Smooth muscle cell of the brain vasculature (primary cell): ENCODE measurements at places on chromosomes 7 and 10.

GRCh38 chr10:120606051-120606764 lies 149.2 kb downstream of the PLPP4 start:
- DNase-seq: no peak

GRCh38 chr7:101923602-101923985 lies 106.2 kb downstream of the CUX1 start:
- no peak for DNase-seq

- no peak for DNase-seq
These were observed 104.4 kb upstream of the MACROH2A2 start for GRCh38 chr10:69948261-69948660.

GRCh38 chr10:55283031-55283430 lies 482.0 kb upstream of the PCDH15 start:
- no peak for DNase-seq

GRCh38 chr10:79898597-79899325 lies 50.1 kb downstream of the SFTPD start:
- DNase-seq: no peak

GRCh38 chr7:145584401-145584800 lies 532.2 kb upstream of the CNTNAP2 start:
- no peak for DNase-seq

DNA sequence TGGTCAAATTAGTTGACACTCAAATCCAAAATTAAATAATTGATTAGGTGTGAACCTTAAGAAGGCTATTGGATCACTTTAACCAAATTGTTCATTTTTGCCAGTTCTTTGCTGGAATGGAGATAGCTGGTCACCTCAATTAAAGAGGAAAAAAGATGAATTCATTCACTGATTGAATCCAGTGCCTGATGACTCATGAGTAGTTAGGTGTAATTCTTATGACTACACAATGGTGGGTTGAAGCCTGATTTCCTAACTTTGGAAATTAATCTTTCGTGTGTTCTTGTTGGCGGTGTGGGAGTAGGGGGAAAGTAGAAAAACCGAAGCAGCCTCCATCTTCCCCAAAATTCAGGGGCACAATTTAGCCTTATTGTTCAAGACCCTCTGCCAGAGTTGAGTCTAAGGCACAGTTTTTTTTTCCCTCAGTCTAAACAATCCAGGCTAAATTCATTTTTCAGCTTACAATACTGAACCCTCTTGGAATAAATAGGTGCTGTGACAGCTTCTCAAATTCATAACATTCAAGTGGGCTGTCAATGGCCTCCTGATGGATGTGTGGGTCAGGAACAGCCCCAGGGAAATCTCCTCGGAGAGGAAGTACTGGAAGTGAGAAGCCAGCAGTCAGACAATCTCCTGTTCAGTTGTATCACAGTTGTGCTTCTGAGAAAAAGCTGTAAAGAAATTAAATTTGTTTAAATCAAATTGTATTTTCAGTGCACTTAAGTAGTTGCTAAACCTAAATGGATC lies 356.6 kb downstream of the BBS9 start:
- no peak for DNase-seq

GRCh38 chr10:104043854-104044253 lies 41.8 kb downstream of the COL17A1 start:
- no peak for DNase-seq

DNA sequence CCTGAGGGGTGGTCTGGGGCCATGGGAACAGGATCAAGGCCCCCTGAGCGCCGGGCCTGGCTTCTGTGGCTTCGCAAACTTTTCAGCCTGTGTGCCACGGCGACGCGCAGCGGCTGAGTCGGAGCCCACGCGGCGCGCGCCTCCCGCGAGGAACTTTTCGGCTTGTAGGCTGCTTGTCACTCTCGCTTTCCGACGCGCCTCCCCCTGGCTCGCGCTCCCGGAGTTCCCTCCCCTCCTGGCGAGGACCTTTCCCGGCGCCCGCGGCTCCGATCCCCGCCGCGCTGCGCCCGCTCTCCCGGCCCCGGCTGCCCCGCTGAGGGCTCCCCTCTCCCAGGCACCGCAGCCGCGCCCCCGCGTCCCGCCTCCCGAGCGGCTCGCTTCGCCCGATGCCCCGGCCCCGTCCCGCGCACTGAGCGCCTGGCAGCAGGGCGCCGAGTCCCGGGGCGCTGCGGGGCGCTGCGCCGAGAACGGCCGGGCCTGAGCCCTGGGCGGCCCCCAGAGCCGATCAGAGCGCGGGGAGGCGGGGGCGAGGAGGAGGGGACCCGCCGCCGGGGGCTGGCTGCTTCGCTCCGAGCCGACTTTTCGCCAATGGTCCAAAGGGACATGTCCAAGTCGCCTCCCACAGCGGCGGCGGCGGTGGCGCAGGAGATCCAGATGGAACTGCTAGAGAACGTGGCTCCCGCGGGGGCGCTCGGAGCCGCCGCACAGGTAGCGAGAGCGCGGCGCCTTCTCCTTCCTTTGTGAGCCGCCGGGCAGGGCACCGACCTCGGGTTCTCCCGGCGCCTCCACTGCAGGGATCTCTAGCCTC lies at the start of gene CACNB2:
TSS of gene CACNB2 (plus strand) at position 276 of the 808 bp plus-strand sequence.
- DNase-seq: no peak

DNA sequence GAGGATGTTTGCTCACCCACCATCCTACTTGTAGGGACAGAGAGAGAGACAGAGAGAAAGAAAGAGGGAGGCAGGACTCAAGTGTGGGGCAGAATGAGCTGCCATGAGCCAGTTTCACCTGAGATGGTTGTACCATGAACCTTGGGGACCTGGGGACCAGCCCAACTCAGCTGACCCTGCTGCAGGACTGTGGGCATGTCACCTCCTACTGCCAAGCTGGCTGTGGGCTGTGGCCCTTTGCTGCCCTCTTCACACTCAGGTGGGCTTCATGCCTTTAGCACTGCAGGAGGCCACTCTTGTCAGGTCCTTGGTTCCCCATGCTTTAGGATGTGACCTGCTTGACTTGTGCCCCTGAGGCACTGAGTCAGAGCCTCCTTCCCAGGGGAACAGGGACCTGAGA lies 108.2 kb upstream of the PCBD1 start:
- no peak for DNase-seq

DNA sequence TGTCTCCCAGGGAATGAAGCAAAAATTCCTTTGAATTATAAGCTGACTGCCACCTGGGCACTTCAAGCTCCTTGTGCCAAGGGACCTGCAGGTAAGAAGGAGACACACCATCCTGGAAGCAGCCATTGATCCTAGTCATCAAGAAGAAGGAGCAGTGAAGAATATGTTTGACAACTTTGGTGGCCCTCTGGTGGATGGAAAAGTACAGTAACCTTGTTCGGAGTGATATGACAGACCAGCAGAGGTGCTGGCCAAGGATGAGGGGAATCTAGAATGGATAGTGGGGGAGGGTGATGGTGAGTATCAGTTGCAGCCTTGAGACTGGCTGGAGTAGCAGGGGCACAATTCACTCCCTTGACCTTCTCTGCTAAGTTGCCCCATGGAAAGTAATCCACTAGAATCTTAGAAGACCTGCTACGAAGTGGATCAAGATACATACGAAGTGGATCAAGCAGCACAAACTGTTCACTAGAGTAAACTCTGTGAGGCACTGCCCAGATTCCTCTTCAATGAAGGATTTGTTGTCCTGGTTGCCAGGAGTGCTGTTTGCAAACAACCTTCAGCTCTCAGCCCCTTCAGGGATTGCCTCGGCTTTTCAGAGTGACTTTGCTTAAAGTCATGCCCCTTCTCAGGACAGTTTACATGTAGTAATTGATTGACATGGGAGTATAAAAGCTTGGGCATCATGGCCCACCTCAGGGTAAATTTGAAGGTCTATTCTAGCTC lies 44.8 kb upstream of the ORC5 start:
- DNase-seq: no peak

GRCh38 chr10:29120216-29120615 lies 168.7 kb upstream of the LYZL1 start:
- no peak for DNase-seq

- no peak for DNase-seq
These were observed 285.2 kb downstream of the DNAJB6 start for GRCh38 chr7:157622000-157622399.

DNA sequence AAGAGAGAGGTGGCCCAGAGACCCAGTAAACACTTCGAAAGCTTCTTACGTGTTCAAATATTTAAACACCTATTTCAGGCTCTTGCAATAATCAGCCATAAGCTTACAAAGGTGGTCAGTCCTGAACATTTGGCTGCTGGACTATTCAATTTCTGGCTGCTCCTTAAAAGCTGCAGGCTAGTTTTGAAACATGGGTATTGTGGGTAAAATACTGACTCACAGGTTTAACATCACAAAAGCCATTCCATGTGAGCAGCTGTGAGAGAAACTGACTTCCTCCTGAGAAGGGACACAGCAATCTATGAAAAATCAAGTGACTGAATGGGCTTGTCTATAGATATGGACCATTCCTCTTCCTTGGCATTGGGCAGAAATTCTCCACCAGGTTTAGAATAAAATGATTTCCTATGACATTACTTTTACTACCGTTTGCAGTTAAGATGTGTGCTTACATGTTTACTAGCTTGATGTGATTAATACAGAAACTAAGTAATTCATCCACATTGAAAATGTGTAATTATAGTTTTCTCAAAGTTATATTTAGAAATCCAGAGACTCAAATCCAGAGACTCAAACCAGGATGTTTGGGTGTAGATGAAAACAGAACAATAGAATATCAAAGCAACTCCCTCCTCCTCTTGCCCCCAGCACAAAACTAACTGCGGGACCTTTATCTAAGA lies 252.3 kb downstream of the GATA3 start:
- DNase-seq: no peak

- no peak for DNase-seq
These were observed 444.2 kb upstream of the MKI67 start for GRCh38 chr10:128570319-128570995.

GRCh38 chr10:88117869-88118632 lies 254.6 kb downstream of the PTEN start:
- DNase-seq: no peak

- no peak for DNase-seq
These were observed 15.5 kb upstream of the DNAJC12 start for GRCh38 chr10:67853512-67853911.

DNA sequence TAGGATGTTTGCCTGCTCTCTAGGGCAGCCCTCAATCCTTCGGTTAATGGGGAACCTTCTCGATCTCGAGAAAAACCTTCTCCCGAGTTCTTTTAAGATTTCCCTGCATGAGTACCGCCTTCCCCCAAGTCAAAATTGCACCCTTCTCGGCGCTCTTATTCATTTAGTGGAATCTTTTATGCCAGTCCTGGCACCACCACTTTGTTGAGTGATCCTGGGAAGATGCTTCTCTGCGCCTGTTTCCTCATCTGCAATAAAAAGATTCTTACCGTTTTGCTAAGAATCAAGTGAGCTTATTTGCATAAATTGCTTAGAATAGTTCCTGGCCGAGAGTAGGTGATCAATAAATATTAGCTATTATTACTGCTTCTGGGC lies 697 bp downstream of the ARPC1A start:
- no peak for DNase-seq

GRCh38 chr10:728603-729002 lies 39.1 kb upstream of the DIP2C start:
- DNase-seq: no peak

GRCh38 chr10:43226441-43226840 lies 40.4 kb downstream of the RASGEF1A start:
- no peak for DNase-seq

DNA sequence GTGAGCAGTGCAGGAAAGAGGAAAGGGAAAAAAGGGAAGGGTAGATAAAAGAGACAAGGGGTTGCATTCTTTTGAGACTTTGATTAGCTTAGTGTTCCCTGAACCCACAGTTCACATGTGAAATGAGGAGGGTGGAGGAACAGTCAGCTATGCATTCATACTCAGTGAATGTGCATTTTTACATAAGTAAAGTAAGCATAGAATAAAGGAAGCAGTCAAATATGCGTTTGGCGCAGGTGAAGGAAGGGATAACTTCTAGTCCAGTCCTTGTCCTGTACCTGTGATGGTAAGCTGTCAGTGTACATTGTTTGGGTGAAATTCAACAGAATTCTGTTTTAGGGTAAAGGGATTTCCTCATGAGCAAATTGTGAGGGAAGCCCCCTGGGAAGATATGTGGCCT lies 28.1 kb downstream of the HK1 start:
- DNase-seq: no peak

DNA sequence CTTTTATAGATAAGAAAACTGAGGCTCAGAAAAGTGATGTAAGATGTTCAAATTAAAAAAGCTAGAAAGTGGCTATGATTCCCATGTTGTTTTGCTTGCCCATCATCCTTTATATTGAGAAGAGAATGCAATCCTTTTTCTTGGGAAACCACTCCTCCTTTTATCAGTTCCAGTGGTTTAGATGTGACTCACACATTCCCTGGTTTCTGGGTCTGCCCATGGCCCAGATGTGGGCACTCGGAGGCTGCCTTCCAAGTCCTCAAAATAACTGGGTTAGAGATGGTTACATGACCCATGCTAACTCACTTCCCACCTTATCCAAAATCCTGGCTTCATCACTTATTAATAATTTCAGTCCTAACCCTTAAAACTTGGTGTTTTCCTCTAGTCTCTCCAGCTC lies 550.0 kb downstream of the MDFIC start:
- no peak for DNase-seq

DNA sequence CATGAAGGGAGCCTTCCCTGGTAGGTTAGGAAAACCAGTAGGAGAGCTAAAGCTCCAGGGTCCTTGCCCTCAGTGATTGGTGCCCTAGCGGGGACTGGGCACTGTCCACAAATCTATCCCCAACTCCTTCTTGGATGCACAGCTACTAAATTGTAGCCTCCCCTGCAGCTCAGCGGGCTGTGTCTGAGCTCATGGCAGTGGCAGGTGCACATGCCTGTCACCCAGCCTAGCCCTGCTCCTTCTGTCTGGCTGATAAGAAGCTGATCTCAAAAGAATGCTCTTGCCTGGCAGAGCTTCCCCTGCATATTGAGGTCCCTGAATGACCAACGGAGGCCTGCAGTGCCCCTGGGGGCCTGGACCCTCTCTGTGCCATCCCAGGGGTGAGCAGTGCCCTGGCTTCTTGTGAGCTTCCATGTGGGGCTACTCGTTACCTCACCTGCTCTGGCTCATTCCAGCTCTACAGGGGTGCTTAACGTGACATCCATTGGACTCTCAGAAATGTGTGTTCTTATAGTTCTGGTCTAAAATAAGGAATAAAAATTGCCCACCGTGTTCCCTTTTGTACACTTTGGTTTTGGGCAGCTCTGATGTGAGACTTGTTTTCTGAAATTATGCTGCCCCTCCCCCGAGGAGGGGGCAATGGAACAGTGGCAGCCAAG lies 59.8 kb upstream of the ANTXRL start:
- DNase-seq: no peak

- no peak for DNase-seq
These were observed 983 bp downstream of the FZD8 start for GRCh38 chr10:35640951-35641675.

DNA sequence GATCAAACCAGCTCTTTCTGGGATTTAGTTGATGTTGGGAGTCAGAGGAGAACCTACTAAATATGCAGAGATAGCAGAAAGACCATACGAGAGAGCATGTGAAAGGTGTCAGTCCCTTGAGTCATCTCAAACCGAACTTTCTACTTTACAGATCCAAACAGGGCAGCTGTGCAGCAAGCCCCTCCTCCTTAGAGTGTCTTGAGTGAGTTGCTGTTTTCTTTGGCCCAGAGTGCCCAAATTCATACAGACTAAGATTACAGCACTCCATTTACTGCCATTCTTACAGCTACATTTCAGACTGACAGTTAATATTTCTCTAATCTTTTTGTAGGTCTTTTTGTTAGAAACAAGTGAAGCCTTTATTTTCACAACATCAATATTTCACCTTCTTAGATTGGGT lies 53.4 kb downstream of the NRCAM start:
- peak; percentile 29 for DNase-seq

- no peak for DNase-seq
These were observed 60.6 kb upstream of the AKR1C1 start for GRCh38 chr10:4902571-4903011.

- DNase-seq: no peak
These were observed 67.3 kb upstream of the VWC2 start for GRCh38 chr7:49706106-49706505.

GRCh38 chr10:43372765-43373361 lies 1.4 kb downstream of the FXYD4 start:
- DNase-seq: no peak
